ENCODE measurements at places on chromosomes 7 and 10.

- DNase-seq: no peak
Observed at GRCh38 chr7:95608359-95609173, 12.2 kb upstream of the PDK4 start.

DNA sequence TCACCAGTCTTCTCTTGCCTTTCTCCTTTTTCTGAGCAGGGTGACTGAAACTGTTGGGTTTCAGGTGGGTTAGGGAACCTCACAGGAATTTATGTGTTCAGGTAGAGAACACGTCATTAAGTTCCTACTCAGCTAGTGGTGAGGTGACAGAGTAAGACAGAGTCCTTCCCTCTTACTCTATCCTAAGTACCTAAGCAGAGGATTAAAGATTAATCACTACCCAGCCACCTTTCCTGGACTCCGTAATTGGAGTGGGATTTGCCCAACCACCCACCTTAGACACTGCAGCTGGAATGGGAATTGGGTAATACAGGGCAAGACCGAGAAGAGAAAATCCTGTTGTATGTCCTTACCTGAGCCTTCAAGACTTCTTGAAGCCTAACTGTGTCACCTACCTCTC is 158.1 kb downstream of the LRRC4 start:
- no peak for DNase-seq

GRCh38 chr7:16735020-16735419 is 18.5 kb upstream of the TSPAN13 start:
- DNase-seq: no peak

DNA sequence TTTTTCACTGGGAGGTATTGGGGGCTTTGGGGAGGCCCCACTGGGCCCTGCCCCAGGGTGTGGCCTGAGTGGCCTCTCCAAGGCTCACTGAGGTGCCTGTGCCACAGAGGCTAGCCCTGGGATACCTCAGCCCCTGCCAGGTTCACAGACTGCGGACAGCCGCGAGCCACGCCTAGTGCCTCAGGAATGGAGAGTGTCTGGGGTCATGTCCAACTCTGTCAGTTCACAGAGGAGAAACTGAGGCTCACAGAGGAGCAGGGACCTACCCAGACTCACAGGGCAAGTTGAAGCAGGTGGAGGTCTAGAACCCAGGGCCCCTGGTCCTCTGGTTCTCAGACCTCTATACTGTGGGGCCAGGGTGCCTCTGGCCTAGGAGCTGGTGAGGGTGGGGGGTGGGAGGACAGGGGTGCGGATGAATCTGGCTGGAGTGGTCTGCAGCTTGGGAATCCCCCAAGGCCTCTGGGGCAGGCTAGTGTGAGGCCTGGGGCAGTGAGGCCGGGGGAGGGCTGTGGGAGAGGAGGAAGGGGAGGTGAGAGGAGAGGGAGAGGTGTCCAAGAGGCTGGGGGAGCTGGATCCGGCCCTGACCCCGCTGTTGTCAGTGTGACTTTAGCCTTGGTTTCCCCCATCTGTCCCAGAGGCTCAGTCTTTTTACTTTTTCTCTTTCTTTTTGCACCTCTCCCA is 20.0 kb downstream of the NEURL1 start:
- no peak for DNase-seq

DNA sequence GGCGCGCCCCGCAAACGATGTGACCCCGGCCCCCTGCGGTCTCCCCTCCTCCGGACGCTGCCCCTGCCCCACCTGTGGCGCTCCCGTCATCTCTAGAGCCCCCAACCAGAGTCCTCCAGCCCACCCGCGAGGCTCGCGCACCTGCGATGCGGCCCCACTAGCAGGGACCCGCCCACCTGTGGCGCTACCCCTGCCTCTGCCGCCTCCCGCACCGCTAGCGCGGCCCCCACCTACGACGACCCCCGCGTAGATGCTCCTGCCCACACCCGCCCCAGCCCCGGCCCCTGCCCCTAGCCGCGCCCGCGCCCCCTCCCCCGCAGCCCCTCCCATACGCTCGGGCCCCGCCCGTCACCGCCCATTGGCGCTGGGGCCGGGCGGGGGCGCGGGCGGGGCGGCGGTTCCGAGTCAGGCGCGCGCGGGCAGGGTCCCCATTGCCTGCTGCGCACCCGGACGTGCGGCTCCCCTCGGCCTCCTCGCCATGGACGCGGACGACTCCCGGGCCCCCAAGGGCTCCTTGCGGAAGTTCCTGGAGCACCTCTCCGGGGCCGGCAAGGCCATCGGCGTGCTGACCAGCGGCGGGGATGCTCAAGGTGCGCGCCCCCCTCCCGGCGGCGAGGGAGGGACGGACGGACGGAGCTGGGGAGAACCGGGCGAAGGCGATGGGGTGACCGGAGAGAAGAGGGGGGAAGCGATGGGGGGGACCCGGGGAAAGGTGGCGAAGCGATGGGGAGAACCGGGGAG is at the start of gene PFKP:
Gene PFKP (plus strand): TSS at position 431 of the 741 bp plus-strand sequence. CDS start 48 bp downstream, at position 479.
- peak; percentile 75 for DNase-seq

DNA sequence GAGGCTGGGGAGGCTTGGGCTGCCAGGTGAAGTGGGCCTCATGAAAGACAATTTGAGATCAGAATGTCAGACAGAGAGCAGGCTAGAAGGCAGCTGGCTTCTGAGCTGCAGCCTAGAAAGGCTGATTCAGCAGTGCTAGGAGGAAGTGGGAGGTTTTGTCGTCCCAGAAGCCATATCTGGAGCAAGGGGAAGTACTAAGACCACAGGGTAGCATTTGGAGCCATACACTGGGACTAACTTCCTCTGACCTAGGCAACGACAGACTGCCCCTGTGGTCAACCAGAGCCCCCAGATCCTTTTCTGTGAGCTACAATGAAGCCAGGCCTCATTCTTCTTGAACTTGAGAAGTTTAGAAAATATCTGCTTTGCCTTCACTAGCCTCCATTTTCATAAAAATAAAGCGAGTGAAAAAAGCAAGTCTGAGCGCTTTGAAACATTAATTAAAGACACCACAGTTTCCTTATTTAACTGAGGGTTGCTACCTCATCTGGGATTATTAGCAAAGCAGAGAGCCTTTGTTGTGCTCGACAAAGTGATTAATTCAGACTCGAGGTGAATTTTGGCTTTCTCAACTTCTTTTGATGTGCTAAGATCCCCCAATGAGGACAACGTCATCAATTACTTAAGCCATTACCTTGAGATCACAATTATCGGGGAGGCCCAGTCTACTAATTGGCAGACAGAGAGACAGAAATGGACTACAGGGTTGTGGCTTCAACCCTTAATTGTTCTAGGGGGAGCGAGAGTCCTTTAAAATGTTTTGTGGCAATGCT is 26.6 kb downstream of the TBXAS1 start:
- no peak for DNase-seq

DNA sequence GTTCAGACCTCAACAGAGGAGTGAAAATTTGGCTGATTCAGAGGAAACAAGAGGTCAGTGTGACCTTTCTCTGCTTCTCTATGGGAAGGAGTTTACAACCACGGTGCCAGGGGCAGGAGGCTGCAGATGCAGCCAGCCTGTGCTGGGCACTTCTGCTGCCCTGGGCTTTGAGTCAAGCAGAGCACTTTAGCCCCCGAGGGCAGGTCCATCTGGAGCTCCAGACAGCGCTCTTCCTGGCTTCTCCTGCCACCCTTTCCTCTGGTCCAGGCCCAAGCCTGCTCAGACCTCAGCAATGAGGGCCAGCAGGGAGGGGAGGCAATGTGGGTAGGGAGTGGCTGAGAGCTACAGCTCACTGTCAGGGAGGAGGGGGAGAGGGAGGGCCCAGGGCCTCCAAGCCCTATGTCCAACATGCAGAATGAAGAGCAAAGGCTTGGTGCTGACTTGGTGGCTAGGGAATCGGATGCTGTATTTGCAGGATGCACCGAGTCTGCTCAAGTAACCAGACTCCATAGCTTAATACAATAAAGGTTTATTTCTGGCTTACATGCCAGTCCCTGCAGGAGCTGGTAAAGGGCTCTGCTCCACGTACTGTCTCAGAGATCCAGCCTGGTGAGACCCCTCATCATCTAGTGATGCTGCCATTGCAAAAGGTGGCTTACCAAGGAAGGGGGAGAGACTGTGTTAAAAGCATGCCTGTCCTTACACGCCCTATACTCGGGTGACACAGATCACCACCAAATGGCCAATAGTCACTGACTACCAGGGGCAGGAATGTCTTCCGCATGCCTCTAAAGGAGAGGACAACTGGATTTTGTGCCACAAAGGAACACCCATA is 481.6 kb downstream of the RPS24 start:
- DNase-seq: no peak
